ENCODE measurements at places on chromosomes 3 and 15. TPM values are rescaled to one million over a fixed set of nuclear protein-coding genes. Genes with fewer than 3 reads are reported as not detected.

DNA sequence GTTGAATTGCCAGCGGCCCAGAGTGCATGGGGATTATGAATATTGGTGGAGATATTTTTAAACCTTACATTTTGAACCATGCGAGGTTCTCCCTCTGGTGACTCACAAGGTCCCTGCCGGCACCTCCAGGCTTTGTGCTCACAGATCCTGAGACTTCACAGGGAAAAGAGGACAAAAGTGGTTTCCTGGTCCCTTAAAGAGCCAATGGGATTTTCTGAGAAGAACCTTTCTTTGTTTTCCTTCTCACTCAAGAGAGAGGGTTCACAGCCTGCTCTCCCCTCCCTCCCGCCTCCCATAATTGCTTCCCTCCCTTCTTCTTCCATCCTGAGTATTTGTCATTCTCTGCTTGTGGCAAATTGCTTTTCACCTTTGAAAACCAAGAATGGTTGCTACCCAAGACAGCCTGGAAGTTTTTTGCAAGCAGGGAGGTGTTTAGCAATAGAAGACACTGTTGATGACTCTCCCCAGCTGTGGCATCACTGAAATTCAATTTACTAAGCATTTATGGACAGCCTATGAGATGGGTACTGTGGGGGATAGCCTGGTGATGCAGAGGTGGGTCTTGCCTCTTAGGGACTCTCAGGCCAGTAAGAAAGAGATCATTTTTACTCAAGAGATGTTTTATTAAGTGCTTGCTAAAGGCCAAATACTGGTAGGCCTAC lies 76.6 kb downstream of the CPN2 start:
- DNase-seq: no peak

DNA sequence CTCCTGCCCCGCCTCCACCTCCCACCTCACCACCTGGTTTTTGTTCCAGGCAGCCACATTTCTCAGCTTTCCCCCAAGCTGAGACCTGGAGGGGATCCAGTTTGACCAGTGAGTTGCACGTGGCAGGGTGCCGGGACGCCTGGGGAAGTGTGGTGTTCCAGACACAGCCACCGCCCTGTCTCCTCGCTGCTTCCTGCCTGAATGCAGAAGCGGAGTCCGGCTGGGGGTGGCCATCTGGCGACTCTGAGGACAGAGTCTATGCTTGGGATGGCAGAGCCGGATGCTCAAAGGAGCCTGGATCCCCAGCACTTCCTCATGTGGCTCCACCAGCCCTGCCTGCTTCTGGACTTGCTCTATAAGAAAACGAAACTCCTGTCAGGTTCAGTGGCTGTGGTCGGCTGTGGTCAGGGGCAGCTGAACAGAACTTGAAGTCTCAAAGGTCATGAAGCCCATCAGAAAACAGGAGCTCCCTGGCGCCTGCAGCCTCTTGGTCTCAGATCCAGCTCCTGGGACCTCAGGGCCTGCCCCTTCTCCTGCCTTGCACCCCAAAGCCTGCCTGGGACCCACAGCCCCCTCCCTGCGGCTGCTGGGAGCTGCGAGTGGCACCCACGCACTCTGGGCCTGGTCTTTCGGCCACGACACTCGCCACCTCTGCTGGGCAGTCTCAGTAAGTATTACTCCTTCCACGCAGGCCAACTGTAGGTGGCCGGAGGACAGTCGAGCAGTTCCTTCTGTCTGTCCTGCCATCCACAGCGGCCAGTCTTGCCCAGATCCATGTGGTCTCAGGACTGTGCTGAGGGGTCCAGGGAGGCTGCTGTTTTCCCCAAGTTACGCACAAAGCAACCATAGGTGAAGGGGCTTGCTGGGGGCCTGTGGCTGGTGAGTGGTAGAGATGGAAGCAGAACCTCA lies 112.8 kb upstream of the MEF2A start:
- peak; percentile 54 for DNase-seq

DNA sequence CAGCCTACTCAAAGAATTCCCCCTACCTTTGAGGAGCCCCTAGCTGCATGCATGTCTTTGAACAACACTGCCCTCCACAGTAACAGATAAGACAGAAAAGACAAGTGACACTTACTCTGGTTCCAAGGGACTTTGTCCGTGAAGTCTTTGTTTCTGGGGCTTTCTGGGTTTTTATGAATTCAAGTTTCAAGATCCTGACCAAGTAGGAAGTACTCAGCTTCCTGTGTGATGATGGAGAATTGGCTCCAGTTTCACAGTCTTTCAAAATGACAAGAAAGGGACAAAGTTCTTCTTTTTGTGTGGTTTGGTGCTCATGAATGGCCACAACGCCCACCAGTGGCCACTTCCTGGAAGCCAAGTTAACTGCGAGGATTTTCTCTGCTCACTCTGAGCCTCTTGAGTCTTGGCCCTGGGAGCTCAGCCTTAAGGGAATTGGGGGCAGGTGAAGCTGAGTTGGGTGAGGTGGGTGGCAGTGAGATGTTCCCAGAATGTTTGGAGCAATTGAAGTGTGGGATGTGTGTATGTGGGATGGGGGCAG lies at the start of gene CCR1:
Gene CCR1 (minus strand): TSS at position 147 of the 538 bp plus-strand sequence. CDS start 4,000 bp downstream, outside the sequence.
- peak; percentile 56 for DNase-seq

GRCh38 chr3:128518587-128519490 lies 25.8 kb upstream of the GATA2 start:
- no peak for DNase-seq

DNA sequence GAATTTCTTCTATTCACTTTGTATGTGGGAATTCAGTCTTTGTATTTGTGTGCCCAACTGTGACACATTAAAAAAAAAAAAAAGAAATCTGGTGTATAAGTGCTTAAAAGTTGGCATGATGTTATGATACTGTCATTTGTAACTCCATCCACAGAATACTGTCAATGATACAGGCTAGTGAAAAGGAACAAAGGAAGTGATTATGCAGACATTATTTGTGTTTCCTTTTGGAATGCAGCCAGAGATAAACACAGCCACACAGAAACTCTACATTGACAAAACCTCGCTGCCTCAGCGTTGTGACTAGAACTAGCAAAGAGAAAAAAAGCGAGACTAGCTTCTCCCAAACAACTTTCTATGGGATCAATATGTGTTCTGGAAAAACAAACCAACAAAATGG lies 519.2 kb upstream of the AGTR1 start:
- no peak for DNase-seq

- DNase-seq: no peak
Observed at GRCh38 chr3:142022381-142022780, 127.0 kb downstream of the TFDP2 start.

DNA sequence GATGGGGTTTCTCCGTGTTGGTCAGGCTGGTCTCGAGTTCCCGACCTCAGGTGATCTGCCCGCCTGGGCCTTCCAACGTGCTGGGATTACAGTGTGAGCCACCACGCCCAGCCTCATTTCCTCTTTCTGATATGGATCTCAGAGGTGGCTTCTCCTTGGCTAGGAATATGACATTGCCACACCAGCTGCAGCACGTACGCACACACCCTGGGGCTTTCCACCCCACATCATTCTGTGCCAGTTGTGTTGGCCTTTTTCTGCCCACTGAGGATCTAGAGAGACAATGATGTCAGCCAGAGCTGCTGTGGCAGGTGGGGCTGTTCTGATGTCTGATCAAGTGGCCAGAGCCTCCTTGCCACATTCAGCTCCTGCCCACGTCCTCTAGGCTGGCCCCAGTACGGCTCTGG lies 29.0 kb downstream of the TMEM45A start:
- DNase-seq: no peak

- DNase-seq: no peak
Observed at GRCh38 chr15:38961456-38961855, 396.8 kb upstream of the RASGRP1 start.

GRCh38 chr15:60568301-60568742 lies 89.4 kb upstream of the ICE2 start:
- no peak for DNase-seq

GRCh38 chr15:71060983-71061382 lies 54.3 kb upstream of the THSD4 start:
- no peak for DNase-seq

- DNase-seq: no peak
Observed at GRCh38 chr3:168285506-168285905, 189.8 kb upstream of the GOLIM4 start.

DNA sequence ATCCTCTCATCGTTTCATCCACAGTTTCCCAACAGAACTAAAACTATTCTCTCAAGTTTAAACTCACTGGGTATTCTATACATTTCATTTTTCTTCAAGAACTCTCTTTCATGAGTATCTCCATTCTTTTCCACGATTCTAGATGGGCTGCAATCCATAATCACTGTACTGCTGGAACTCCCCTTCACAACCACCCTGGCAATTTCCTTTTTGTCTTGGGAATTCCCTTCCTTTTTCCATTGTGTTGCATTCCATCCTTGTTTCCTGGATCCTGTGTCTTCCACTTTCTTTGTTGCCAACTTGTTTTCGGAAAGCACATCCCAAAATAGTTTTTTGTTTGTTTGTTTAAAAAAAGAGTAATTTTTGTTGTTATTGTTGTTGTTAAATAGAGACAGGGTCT lies 67.0 kb upstream of the FBN1 start:
- DNase-seq: no peak

DNA sequence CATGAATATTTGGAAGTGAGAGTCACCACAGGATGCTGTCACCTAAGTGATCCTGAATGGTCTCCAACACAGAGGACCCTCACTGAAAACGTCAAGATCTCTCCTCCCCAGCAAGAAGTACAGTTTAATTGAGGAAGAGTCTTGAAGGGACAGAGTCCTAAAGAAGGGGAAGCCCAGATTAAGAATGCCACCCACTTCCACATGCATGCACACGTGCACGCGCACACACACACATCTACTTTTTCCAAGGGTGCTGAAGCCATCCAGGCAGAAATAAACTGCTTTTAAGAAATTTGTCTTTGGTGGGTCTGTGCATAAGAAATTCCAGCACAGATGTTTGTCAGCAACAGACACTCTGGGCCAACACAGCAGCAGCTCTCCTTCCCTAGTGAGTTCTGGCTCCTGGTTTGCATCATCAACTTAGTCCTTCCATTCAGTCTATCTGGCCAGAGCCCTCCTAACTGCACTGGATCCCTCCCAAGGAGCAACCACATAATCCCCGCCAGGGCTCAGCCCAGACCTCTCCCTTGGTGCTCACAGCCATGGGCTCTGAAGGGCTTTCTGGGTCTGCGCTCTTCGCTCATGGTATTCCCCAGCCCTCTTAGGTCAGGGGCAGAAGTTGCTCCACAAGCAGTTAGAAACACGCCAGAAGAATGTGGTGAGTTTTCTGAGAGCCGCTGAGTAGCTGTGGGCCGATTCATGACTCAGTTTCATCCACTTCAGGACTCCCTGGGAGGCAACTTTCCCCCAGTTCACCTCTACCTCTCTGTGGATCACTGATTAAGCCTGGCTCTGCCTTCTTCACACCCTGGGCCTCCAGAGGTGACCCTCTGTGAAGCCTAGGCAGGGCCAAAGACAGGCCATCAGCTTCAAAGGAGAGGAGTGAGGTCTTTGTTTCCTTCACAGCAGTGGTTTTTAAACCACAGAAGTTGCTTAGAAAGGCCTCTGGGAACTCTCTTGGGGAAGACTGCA lies 132.6 kb upstream of the LIPC start:
- DNase-seq: peak; percentile 33

- no peak for DNase-seq
Observed at GRCh38 chr3:85691196-85691595, 732.4 kb downstream of the CADM2 start.

GRCh38 chr3:10440684-10441083 lies 64.7 kb downstream of the ATP2B2 start:
- no peak for DNase-seq

- no peak for DNase-seq
Observed at GRCh38 chr15:86183596-86184491, 104.2 kb downstream of the AGBL1 start.

GRCh38 chr15:63452552-63453136 lies 51.7 kb upstream of the USP3 start:
- no peak for DNase-seq

DNA sequence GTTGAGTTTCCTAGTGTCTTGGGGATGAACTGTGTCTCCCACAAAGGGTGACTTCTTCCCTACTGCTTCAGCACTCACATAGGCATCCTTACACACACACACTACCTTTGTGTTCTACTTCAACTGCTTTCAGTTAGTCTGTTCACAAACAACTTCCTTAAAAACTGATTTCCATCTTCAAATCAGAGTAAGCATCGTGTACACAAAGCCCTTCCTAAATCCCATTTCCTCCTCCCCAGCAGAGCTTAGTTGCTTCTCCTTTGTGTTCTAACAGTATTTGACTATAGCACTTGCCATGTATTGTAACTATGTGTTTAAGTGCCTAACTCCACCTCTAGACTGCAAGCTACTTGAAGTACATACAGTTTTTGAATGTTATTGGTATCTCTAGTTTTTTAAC lies 71.7 kb downstream of the TNIK start:
- DNase-seq: no peak

- no peak for DNase-seq
Observed at GRCh38 chr3:46095307-46095706, 68.0 kb upstream of the XCR1 start.

- no peak for DNase-seq
Observed at GRCh38 chr3:169835533-169835932, 22.8 kb upstream of the LRRC34 start.

DNA sequence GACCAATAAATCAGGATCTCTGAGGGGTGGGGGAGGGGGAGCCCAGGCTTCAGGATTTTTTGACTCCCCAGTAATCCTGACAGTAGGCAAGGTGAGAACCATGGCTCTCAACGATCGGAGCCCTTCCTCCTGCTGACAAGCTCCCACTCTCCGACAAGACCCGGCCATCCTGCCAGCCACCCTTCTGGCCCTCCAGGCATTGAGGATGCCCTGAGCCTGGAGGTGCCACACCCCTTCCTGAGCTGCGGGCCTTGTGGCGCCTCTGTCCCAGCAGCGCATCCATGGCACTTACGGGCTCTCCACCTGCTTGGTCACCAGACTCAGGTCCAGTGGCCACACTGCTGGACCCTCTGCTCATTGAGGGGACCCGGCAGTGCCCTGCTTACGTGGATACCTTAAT lies 46.0 kb downstream of the MGLL start:
- DNase-seq: no peak

GRCh38 chr3:12192173-12192572 lies 33.5 kb upstream of the TIMP4 start:
- DNase-seq: no peak

DNA sequence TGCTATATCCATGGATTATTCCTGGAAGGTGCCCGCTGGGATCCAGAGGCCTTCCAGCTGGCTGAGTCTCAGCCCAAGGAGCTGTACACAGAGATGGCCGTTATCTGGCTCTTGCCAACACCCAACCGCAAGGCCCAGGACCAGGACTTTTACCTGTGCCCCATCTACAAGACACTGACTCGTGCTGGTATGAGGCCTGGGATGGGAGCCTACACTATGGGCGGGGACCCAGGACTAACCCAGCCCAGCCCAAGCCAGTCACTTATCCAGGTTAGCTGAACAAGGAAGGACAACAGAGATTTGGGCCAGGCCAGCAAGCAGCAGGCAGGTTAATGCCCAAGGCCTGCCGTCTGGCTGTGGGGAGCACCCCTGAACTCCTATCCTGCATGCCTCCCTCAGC lies 45.3 kb downstream of the SEMA3G start:
- DNase-seq: no peak

The FHIT gene
- total RNA-seq: 10.4 TPM

The GOLGA6D gene
- not detected for total RNA-seq

The IL17RC gene
- 40.7 TPM for total RNA-seq

The GPR176 gene
- 4.7 TPM for total RNA-seq

The TMEM207 gene
- not detected for total RNA-seq

The RNU5B-1 gene
- not detected for total RNA-seq

The SLC4A7 gene
- 12.9 TPM for total RNA-seq

The TTLL13 gene
- not detected for total RNA-seq

All from body of pancreas (tissue), 4 donors.